ENCODE measurements at places on chromosomes 3 and 15. TPM values are rescaled to one million over a fixed set of nuclear protein-coding genes. Genes with fewer than 3 reads are reported as not detected.

DNA sequence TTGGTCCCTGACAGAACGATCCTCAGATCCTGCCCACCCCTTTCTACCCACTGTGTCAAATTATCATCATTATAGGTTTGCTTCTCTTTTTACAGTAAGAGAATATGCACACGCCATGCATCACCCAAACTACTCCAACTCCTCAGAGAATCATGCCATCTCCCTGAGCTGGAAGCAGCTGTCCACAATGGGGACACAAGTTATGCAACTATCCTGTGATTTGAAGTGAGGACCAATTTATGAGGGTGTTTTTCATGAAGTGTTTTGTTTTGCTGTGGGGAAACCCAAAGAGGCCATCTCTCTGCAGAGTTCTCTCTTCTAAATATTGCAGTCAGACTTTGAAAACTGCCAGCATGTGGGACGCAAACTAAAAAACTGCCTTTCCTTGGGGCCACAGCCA is 35.8 kb upstream of the TNFSF10 start:
- DNase-seq: no peak

DNA sequence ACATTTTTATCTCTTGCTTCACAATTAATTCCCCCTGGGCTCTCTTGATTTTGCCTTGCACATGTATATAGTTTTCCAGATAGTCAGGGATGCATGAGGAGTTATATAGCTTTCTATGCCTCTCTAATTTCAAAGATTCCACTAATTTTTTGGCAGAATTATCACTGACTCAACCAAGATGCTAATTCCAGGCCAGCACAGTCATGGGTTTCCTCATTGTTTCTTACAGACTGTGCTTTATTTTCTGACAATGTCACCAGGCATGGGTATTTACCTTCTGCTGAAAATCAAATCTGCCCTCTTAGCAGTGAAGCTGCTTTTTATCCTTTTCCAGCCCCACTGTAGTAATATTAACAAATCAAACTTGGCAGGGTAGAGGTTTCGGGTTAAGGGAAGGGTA is 1520.6 kb upstream of the CADM2 start:
- DNase-seq: no peak

GRCh38 chr3:113177526-113177925 is 33.8 kb upstream of the BOC start:
- no peak for DNase-seq

DNA sequence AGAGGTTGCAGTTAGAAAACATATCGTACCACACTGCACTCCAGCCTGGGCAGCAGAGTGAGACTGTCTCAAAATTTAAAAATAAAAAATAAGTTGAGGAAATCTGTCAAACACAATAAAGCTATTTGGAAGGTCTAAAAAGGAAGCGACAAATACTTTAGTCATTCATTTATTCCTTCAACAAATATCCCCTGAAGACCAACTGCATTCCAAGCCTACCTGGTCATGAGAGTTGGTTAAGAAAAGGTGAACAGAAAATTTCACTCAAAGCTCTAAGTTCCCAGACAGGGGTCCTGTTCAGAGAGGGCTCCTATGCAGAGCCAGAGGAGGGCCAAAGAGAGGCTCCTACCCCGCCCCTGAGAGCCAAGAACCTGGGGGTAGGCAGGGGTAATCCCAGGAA is 15.4 kb upstream of the PRKAR2A start:
- DNase-seq: no peak

DNA sequence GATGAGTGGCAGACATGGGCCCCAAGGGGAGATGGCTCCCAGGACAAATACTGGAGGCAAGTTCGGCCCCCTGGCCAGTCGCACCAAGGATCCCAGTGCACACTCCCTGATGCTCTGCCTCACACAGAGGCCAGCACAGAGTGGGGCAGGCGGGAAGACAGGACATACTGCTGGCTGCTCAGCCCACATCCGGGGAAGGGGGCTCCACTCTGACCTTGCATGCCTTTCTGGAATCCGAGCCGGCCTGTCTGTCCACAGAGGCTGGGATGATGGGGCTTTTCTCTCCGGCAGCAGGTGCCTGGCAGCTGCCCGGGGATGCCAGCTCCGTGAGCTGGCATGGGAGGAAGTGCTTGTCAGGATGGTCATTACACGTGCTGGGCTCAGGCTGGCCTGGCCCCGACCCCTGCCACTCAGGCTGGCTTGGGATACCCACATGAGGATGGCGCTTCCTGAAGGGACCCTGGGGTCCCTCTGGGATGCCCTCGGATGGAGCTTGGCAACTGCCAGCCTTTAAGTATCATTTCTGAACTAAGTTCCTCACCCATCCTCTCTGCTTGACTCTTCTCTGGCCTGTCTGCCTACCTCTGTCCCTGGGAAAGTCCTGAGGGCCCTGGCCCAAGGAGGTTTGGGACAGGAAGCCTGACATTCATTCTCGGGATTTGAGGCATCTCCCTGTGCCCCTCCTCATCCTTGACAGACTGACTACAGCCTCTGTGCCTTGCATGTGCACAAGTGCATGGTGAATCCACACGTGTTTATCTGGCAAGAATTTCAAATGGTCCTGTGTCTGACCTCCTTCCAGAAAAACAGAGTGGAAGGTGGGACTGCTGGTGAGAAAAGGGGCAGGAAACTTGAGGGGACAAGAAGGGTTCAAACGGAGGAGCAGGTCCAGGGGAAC is 46.5 kb downstream of the EXOG start:
- peak; percentile 77 for DNase-seq

DNA sequence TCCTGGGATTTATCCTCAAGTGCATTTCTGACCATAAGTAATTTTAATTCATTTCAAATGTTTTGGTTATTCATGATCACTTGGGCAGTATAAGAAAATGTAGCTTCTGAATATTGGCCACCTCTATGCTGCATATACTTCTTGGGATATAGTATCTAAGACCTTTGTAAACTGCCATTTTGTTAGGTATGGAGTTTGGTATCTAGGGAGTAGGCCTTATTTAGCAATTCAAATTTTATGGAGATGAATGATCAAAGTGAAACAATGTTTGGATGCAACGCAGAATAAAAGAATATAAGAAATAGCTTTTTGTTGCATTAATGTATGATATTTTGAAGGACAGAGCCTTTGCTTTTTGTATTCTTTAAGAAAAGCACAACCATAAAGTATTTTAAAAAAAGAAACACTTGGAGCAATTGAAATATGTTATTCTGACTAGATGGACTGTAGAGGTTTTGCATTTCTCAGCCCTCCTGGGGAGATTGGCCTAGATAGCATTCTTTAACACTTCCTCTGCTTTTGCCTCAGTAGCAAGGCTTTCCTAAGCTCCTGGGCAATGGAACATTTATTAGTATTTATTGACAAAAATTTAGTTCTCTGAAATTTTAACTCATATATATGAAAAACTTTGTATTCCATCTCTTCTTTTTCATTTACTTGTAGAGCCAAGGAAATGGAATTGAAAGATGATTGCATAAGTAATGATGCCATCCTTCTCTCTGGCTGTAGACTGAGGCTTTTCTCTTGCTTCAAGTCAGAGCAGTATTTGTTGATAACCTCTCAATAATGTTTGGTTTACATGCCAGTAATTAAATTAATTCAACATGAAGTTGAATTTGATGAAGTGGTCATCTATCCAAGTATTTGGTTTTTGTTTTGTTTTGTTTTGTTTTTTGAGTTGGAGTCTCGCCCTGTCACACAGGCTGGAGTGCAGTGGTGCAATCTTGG is 61.8 kb upstream of the UTS2B start:
- DNase-seq: no peak

DNA sequence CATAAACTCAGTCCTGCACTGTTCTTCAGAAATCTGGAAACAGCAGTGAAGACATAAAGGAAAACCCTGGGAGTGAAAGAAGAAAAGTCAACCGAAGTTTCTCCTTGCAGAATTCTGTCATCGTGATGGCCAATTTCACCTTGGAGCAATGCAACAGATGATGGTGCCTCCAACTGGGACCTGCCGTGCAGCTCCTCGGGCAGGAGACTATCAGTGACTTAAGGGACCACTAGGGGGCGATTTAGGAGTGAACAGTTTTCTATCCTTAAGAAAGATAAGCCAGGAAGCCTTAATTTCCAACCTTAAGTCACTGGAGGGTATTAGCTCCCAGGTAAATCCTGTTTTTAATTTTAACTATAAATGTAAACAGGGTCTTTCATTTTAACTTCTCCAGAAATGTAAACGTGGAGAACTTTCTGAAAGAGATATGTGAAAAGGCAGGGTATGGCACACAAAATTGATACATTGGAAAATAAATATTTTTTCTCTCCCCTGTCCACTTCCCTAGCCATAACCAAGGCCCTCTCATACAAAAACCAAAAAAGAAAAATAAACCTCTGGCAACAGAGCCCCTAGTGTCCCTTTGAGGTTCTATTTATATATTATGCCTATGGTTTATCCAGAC is 116.3 kb downstream of the PDZRN3 start:
- no peak for DNase-seq

- DNase-seq: no peak
Measured at GRCh38 chr3:43872901-43873300, 182.2 kb downstream of the ABHD5 start.

GRCh38 chr3:71208211-71209095 is 375.1 kb downstream of the FOXP1 start:
- DNase-seq: no peak

DNA sequence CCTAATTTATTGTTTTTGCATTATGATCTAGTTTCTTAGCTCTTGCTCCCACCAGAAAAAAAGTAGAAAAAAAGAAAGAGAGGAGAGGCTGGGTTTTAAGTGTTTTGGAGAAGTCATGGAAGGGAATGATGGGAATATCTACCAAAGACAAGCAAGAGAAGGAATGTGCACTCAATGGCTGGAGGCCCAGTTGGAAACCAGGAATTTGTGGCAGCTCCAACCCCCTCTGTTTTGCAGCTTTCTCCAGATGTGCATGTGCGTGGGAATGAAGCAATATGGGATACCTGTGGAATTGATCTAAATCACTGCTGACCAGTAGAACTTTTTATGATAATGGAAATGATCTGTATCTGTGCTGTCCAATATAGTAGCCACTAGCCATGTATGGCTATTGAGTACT is 27.1 kb downstream of the EIF2AK4 start:
- no peak for DNase-seq

DNA sequence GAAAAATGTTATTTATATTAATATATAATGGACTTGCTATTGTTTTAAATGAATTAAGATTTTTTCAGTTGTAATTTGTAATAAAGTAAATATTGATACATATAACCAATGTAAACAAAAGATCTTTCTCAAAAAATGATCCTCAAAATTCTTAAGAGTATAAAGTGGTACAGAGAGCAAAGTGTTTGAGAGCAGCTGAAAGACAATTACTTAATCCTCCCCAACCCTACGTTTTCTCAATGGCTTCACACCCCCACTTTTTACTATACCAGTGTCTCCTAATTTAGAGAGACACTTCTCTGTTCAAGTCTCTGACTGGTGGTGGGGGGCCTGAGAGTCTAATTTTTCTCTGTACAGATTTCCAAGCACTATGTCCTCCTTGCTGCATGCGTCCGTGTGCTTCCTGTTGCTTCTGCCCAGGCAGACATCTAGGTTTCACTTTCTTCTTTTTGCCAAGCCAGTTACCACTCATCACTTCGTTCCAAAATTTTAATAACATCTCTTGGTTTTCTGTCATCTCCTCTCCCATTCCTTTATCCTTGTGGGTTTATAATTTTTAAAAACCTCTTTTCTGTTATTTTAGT is 276.3 kb upstream of the DNAJC19 start:
- no peak for DNase-seq

DNA sequence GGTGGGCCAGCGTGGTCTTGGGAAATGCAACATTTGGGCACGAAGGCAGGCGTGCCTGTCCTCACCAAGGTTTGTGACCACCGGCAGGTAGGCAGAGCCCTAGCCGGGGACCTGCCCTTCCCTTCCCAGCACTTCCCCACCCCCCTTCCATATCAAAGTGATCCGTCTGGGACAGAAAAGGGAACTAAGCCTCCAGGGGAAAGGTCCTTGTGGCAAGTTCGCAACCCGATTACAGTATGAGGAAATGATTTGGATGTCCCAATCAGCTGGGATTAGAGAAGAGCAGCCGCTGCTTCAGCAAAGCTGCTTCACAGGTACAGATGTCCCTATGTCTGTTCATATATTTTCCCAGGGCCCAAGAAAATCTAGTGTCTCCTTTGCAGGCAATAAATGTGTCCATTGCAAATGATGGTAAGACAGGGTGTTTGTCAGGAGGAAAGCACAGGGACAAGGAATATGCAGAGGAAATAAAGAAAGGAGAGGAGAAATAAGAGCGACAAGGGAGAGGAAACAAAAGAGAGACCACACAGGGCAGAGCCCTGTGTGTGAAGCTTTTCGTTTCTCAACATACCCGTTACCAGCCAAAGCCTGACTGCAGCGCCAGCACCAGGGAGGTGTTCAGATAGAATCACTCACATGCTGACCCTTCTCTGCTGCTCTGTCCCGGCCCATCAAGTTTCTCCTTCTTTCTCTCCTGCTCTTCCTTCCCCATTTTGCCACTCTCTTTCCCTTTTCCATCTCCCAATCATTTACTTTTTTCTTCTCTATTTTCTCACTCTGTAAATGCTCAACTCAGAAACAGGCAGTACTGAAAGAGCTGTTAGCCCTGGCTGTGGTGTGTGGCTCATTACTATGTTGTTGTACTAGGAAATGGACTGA is 17.4 kb upstream of the SECISBP2L start:
- no peak for DNase-seq

DNA sequence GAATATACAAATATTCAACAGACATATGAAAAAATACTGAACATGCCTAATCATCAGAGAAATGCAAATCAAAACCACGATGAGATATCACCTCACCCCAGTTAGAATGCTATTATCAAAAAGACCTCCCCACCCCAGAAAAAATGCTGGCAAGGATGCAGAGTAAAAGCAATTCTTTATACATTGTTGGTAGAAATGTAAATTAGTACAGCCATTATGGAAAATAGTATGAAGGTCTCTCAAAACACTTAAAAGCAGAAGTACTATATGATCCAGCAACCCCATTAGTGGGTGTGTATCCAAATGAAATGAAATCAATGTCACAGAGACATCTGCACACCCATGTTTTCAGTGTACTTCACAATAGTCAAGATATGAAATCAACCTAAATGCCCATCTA is 308.7 kb downstream of the CHST2 start:
- DNase-seq: no peak

DNA sequence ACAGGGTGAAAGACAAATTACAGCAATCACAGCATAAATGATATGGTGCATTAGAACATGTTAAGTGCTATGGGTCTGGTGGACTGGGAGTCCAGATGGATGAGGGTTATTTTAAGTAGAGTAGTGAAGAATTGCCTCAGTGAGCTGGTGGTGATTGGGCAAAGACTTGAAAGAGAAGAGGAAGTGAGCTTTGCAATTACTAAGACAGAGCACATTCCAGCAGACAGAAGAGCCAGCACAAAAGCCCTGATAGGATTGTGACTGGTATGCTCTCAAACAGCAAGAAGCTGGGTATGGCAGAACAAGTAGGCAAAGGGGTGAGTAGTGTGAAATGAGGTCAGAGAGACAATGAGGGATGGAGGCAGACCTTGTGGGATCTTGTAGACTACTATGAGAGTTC is 2.1 kb upstream of the ACKR4 start:
- no peak for DNase-seq

SLC6A20 gene
- total RNA-seq: not detected

ISLR gene
- total RNA-seq: 16.2 TPM

NAA80 gene
- 8.5 TPM for total RNA-seq

EFCC1 gene
- total RNA-seq: 1.7 TPM

TTC23 gene
- total RNA-seq: 13.5 TPM

TRIM42 gene
- total RNA-seq: not detected
